ENCODE measurements at places on chromosomes 5 and 9.

GRCh38 chr5:50725800-50726474, 59.5 kb downstream of the PARP8 start:
- no peak for DNase-seq

- no peak for DNase-seq
Measured at GRCh38 chr5:95007921-95008597, 276.8 kb downstream of the MCTP1 start.

DNA sequence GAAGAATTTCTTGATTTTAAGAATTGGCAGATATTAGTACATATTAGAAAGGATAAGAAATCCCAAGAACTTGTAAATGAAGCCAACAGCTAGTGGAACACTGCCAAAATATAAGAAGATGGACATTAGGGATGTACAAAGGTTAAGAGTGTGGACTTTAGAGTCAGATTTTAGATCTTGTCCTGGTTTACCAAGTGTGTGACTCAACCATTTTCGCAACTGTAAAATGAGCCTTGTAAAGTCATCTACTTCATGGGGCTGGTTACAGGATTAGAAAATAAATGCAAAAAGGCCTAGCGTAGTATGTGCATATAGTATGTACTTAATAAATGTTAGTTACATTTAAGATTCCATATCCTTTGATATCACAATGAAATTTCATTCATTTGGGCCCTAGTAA, 260.0 kb downstream of the RAB3C start:
- DNase-seq, result no peak

DNA sequence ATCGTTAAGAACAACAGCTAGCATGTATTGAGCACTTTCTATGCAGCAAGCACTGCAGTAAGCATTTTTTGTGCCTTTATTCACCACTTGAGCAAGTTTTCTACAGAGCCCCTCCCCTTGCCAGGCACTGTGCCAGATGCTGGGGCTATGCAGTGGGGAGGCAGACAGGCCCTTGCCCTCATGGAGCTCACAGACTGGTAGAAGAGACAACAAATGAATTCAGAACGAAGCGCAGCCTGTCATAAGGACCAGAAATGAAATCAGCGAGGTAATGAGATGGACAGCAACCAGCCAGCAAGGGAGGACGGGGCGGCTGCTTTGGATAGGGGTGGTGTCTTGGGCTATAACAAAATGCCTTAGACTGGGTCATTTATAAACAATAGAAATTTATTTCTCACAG, 68.8 kb downstream of the C9orf50 start:
- no peak for DNase-seq

DNA sequence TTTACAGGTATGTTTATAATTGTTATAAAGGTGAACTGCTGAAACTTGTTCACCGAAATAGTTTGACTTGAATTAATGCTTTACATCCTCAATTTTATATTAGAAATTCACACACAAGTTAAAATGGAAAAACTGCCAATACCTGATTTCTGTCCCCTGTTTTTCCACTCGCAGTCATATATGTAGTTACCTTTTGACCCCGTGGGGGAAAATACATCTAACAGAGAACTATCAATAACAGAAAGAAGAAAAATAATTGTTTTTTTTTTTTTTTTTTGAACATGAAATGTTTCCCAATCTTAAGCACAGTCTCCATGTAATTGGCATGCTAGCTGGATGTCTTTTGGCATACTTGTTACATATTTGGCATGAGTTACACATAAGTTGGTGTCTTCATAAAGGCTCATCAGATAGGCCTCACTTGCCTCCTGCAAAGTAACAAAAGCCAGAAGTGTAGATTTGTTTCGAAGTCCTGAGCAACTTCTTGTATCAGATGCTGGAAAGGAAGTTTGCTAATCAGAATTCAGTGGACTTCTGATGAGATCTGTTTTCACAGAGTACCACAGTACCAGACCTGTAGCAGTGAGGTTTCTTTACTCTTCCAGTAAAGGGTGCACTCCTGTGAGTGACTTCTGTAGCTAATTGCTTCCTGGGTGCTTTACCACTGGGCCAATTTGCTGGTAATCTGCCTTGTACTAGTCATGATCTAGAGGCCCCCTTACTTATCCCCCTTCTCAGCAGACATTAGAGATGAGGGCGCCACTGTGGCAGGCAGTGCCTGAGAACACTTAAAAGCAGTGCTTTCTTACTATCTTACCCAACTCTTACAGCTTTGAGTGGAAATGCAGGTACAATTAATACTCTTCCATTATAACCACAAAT, 36.2 kb upstream of the CXXC5 start:
- peak; percentile 17 for DNase-seq

DNA sequence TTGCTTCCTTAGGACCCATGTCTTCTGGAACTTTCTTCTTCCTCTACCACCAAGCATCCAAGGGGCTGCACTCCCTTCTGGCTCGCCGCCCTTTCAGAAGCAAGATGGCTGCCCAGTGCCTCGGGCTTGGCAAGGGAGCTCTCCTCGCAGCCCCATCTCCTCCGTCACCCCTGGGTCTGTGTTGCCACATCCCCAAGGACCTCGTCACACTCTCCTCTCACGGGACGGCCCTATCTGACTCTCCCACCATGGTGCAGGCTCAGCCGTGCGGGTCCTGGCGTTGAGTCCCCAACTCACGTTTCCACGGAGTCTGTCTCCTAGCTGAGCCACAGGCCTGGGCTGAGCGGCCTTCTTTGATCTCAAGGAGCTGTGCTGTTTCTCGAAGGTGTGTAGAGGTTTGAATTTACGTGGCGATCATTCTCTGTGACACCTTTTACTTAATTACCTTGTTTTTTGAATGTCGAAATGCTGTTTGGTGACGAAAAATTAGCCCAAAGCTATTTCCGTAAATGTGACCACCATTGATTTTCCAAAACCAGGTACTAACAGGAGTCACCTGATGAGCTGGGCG, 15.0 kb upstream of the SCGB3A1 start:
- no peak for DNase-seq

Measured in fibroblast of the conjunctiva (primary cell).